Hindlimb muscle (tissue), 1 donor: ENCODE measurements at places on chromosomes 5 and 9.

DNA sequence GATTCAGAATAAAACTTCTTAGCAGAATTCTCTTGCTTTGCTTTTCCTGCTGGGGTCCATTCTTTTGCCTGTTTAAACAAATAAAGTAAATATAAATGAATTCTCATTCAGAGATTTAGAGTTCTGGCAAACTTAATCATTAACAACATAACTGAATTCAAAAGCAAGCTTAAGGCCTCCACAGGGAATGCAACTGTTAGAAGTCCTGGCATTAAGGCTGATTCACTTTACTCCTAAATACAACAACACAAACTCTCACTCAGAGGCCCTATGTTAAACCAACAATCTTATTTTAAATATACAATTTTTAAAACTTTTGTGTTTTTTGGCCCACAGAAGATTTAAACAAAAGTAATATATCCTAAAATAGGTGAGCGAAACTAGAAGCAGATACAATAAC, 178.3 kb downstream of the AP3B1 start:
- no peak for DNase-seq

DNA sequence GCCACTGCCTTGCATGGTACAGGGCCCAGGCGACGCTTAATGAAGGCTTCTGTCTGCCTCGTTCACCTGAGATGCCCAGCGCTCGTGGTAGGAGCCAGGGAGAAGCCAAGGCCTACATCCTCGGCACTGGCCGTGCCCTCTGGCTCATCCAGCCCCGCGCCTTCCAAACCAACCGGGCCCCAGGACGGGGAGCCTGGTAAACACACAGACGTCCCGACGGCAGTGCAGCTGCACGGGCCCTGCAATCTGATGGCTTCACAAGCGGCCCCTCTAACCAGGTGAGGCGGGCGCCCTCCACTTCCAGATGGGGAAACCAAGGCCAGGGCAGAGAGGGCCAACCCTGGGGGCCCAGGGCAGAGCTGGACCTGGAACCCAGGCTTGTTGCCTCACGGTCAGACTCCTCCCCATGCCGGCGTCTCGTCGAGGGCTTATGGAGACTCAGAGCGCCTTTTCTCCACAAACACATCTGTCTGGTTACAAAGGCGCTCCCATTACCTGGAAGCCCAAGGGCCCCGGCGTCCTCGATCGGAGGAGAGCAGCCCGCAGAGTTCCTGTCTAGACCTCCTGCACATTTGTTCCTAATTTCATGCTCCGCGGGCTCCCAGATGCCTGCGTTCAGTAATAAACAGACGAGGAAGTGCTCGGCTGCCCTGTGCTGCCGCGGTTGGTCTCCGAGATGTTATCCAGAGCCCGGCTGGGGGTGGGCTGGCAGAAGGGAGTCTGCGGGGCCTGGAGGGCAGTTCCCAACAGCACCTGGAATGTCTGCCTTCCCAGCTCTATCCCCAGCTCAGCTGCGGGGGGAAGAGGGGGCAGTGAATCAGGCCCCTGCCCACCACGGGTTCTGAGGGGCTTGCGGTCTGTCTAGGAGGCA, 23.5 kb downstream of the FAM163B start:
- no peak for DNase-seq

GRCh38 chr9:16885931-16886330, 15.5 kb upstream of the BNC2 start:
- DNase-seq: no peak

- DNase-seq: peak; percentile 74
Observed at GRCh38 chr9:131755541-131756198, 15.8 kb upstream of the RAPGEF1 start.

- DNase-seq: no peak
Observed at GRCh38 chr5:38018016-38018415, 178.2 kb upstream of the GDNF start.

DNA sequence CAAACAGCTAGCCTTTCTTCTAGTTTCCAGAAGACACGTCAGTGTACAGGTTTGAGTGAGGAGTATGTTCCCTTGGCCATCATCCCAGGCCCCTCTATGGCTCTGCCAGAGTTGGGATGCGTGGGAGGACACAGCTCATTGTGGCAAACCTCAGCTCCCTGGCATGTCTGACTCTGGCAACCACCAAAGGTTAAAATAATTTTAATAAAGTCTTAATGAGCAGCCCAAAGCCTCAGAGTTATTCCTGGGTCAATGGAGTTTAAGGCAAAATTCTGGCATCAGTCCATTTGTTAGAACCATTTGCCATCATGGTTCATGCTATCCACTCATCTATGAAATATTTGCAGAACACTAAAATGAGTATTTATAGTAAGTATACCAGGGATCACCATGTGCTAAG, 79.8 kb upstream of the PAPPA start:
- no peak for DNase-seq

- DNase-seq: no peak
Observed at GRCh38 chr9:81473708-81474107, 215.6 kb downstream of the TLE1 start.

DNA sequence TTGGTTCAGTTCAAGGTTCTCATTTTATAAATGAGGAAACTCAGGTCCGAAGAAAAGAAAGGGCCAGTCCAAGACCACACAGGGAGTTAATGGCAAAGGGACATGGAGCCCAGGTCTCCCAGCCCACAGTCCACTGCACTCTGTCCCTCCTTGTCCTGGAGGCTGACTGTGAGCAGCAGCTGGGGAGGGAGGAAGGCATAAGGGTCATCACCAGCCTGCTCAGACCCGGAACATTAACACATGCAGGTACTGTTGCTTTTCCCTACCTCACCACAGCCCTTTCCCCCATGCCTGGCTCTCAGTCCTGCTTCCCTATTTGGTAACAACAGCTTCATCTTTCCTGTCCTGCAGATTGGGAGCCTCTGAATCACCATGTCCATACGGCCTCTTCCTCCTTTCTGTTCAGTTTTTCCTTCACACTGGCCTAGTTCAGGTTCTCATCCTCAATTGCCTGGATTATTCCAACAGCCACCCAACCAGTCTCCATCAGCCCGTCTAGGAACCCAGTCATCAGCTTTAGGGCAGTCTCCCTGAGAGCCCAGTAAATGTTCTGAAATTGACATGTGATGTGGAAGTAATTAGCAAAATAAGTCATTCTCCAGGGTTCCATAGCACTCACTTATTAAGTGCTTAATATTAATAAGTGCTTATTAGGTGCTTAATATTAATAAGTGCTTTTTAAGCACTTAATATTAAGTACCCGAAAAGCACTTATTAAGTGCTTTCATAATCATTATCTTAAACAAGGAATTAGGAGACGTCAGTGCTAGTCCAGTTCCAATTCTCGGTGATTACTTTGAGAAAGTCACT, 4.3 kb downstream of the GPX3 start:
- no peak for DNase-seq

- DNase-seq: no peak
Observed at GRCh38 chr9:6973762-6974161, 216.0 kb downstream of the KDM4C start.

GRCh38 chr5:9782826-9783560, 152.8 kb upstream of the TAS2R1 start:
- DNase-seq: peak; percentile 32

GRCh38 chr5:139079225-139079990, 118.8 kb downstream of the SIL1 start:
- no peak for DNase-seq

- DNase-seq: no peak
Observed at GRCh38 chr9:33161589-33162132, 5.5 kb downstream of the B4GALT1 start.
